ENCODE measurements at places on chromosomes 1 and 21.

GRCh38 chr1:108691128-108691941, 775 bp upstream of the PRPF38B start:
- no peak for DNase-seq

GRCh38 chr1:116496898-116497297, 73.9 kb downstream of the CD58 start:
- no peak for DNase-seq

DNA sequence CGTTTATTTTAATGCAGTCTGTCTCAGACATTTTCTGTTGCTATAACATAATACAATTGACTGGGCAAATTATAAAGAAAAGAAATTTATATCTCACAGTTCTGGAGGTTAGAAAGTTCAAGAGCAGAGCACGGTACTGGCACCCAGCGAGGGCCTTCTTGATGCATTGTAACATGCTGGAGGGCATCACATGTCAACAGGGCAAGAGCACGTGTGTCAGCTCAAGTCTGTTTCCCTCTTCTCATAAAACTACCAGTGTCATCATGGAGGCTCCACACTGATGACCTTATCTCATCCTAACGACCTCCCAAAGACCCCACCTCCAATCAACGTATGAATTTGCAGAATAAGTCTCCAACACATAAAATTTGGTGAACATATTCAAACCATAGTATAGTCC, 90.6 kb upstream of the GRIK1 start:
- no peak for DNase-seq

GRCh38 chr1:170369000-170369399, 163.0 kb upstream of the GORAB start:
- no peak for DNase-seq

GRCh38 chr1:114164840-114165543, 11.3 kb upstream of the SYT6 start:
- DNase-seq = no peak

DNA sequence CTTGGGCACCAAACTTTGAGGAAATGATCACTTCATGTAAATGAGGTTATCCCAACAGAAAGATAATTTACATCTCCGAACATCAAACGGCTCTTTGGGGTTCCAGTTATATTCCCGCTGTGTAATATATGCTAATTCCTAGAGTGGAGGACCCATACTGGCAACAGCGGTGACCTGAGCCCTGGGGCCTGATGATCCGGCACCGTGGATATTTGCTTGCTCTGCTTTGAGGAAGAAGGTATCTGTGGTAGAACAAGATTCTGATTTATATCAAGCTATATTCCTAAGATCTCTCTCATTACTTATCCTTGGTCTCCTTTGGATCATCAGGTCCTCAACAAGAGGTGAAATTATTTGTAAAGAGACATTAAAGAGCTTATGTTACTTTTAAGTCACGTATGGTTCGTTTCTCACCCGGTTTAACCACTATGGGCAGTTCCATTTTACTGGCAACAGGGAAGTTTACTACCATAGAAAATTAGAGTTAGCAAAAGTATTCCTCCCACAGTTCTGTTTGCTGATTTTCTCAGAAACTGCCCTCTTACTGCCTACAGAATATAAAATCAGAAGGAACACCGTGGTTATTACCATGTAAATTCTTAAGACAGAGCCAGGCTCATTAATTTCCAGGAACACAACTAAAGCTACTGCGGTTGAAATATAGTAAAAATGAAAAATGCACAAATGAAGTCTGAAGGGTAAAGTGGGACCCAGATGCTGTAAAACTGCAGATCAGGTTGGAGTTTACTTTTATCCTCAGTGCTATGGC, 56.7 kb downstream of the MRPL39 start:
- no peak for DNase-seq

- no peak for DNase-seq
These were observed 17.8 kb downstream of the AADACL4 start for GRCh38 chr1:12661606-12662219.

- DNase-seq = no peak
These were observed 200.1 kb upstream of the CAMK1G start for GRCh38 chr1:209383422-209383821.

- no peak for DNase-seq
These were observed 51.5 kb upstream of the RUNX3 start for GRCh38 chr1:24981631-24982005.

DNA sequence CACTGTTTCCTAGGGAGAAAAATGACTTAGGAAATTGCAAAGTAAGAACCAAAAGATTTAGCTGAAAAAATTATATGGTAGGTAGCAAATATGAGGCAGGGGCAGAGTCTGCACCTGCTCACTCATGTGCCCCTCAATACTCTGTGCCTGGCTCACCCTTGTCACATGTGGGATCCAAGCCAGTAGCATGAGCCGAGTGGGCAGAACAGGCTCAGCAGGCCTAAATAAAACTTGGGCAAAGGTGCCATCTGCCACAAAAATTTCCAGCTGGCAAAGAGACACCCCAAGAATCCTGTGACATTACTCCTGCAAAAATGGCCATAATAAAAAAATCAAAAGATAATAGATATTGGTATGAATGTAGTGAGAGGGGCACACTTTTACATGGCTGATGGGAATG, 1321.2 kb downstream of the NCAM2 start:
- no peak for DNase-seq

- no peak for DNase-seq
These were observed 29.1 kb downstream of the MAP3K21 start for GRCh38 chr1:233356705-233356987.

- peak; percentile 24 for DNase-seq
These were observed 1.2 kb downstream of the PIGP start for GRCh38 chr21:37071561-37072273.

DNA sequence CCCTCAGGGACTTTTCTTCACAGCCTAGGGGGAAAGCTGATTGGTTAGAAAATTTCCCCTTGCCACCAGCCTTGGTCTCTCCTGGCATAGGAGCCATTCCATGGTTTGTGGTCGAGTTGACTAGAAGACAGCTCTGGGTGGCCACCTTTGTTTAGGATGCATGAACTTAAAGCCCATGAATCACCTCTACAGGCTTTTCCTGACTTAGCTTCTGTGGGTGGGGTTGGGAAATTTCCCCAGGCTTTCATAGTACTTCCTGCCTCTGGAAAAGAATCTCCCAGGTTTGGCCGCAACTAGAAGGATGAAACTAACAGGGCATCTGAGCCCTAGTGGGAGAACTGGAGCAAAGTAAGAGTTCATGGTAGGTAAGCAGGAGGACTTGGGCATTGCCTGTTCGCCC, 72.6 kb downstream of the SNRPE start:
- DNase-seq = no peak

DNA sequence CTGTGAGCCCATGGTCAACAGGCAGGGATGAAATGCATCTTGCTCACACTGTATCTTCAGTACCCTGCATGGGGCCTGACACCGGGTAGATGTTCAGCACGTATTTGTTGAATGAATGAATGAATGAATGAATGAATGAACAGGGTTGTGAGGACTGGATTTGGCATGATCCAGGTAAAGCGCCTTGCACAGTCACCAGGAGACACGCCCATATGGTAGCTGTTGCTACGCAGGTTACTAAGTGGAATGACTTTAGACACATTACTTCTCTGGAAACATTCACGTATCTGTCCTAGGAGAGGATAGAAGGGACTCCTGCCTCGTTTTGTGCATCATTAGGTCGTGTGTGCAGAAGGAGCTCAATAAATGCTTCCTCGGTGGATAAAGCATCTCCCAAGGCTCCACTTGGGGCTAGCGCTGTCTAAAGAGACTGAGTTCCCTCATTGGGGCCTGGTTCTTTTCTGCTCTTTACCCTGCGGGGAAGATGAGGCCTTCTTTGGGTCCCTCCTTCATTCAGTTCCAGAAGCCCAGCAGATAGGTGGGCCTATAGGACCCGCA, 54.2 kb downstream of the NDUFS5 start:
- DNase-seq = no peak

DNA sequence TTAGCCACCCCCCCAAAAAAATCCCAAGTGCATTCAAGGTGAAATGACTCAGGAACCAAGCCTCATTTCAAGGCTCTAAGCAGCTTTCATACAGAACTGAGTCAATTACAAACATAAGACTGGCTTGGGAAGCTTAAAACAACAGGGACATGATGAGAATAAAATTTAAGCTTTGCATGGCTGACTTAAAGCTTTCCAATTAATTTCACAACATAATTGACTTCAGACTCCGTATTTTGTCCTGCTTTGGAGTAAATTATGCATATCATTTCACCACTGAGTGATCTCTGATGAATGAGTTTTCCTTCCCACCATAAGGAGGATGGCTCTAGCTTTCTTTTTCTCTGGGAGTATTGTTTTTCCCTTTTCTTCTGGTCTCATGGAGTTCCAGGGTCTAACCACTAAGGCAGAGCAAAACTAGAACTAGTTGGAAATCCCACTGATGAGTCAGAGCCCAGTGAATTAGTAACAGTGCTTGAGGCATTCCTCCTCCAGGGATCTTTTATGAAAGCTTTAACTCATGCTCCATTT, 72.8 kb downstream of the XCL2 start:
- peak; percentile 96 for DNase-seq

- no peak for DNase-seq
These were observed 30.8 kb upstream of the DIPK1A start for GRCh38 chr1:92992054-92992453.

GRCh38 chr1:51877434-51878307, 856 bp downstream of the NRDC start:
- DNase-seq = peak; percentile 20

GRCh38 chr21:45867671-45868081, 113.9 kb upstream of the COL6A1 start:
- DNase-seq = no peak

GRCh38 chr1:44521378-44522080, 116.5 kb downstream of the RNF220 start:
- no peak for DNase-seq

DNA sequence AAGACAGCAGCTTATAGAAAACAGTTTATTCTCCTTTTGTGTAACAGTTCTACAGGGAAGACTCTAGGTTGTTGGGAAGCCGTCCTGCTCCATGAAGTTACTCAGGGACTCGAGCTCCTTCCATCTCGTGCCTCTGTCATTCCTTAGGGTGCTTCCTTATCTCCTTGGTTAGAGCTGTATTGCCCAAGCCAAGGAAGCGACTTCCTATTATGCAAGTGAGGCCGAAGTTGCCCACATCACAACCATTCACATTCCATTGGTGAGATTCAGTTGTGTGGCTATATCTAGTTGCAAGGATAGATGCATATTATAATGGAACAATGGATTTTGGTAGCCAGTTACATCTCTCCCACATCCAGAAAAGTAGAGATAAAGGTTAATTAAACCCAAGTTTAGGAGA, 9.0 kb downstream of the GSTM5 start:
- DNase-seq = no peak

- peak; percentile 86 for DNase-seq
These were observed 165.6 kb downstream of the USP25 start for GRCh38 chr21:15895142-15896106.

- DNase-seq = no peak
These were observed 138.1 kb upstream of the ADAMTS5 start for GRCh38 chr21:27104846-27105431.

- no peak for DNase-seq
These were observed 18.0 kb downstream of the CD247 start for GRCh38 chr1:167500283-167500860.

DNA sequence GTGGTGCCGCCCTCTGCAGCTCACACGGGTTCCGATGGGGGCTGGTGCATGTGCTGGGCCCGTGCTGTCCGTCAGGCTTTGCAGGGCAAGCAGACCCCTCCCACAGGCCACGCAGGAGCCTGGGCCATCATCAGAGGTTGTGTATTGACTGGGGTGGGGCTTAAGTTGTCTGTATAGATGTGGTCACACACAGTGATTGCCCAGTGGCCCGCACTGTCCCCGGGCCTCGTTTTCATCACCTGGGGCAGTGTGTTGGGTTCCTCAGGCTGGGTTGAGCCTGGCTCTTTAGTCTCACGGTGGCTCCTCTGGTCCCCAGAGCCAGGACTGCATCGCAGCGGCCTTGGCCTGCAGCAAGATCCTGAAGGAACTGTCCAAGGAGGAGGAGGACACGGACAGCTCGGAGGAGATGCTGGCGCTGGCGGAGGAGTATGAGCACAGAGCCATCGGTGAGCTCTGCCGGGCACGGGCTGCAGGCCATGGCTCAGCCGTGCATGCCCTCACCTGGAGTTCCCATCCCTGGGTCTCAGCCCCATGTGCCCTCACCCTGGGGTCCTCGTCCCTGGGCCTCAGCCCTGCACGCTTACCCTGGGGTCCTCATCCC, 44.1 kb downstream of the TRPM2 start:
- no peak for DNase-seq

DNA sequence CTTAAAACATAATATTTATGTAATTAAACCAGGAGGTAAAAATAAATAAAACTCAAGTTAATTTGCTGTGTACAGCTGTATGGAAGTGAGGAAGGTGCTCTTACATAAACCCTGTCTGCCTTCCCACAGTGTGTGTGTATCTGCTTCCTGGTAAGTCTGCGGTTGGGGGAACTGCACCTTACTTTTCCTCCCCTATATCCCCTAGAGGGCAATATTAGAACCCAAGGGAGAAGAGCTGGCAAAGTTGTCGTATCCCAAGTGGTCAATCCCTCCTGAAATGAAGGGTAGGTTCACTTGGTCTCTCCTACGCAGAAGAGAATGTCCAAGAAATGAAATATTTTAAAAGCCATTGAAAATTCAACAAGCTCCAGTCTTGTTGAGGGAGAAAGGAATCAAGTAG, 17.8 kb upstream of the JAK1 start:
- DNase-seq = no peak
